ENCODE measurements at places on chromosomes 16 and 17.

DNA sequence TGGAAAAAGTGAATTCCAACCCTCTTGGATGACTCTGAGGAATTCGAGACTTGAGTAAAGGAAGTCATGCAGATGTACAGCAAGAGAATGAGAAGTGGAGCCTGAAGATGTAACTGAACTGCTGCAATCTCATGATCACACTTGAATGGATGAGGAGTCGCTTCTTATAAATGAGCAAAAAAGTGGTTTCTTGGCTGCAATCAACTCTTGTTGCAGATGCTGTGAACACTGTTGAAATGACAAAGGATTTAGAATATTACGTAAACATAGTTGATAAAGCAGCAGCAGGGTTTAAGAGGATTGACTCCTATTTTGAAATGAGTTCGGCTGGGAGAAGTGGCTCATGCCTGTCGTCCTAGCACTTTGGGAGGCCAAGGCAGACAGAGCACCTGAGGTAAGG, 25.5 kb downstream of the ASPA start:
- no peak for DNase-seq

- DNase-seq: no peak
Measured at GRCh38 chr16:50992350-50993032, 158.6 kb downstream of the SALL1 start.

DNA sequence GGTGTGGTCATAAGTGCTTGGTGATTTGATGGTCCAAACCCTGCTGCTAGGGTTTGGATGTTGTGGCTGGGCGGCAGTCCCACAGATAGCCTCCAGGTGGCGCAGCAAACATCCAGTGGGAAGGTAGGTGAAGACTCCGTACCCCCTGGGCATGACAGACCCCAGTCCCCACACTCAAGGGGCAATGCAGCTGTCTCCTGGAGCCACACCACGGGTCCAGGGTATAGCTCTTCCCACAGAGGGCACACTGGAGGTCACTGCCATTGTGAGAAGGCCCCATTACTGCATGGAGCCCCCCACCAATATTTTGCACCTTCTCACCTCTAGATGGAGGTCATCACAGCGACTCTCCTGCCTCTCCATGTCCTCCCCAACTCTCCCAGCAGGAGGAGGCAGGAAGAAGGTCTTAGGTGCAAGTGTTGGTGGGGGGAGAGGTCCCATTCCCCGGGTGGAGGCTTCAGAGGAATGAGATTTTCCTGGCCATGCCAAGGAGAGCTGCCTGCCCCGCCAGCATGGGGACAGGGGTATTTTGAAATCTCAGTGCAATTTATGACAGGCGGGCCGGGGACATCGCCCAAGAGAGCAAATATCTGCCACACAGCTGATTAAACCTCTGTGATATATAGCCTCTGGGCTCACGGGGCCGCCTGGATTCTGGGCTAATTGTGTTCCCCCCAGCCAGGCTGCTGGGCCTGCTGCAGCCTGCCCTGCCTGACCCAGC, 17.1 kb upstream of the C17orf113 start:
- peak; percentile 32 for DNase-seq

DNA sequence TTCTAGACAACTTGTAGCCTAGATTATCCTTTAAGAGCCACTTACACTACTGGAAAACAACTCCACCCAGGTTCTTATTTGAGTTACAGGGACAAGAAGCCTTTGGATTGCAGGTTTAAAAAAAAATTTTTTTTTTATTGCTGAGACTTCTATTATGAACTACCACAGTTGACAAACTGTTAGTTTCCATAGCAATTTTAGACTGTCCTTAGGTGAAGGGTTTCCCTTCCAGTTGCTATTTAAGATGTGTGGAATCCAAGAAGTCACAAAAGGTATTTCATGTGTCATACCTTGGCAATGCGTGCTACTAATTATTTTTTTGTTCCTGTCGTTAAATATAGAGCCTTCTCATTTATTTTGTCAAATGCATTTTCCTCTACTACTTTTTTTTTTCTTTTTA, 253.2 kb downstream of the PRKCA start:
- no peak for DNase-seq

DNA sequence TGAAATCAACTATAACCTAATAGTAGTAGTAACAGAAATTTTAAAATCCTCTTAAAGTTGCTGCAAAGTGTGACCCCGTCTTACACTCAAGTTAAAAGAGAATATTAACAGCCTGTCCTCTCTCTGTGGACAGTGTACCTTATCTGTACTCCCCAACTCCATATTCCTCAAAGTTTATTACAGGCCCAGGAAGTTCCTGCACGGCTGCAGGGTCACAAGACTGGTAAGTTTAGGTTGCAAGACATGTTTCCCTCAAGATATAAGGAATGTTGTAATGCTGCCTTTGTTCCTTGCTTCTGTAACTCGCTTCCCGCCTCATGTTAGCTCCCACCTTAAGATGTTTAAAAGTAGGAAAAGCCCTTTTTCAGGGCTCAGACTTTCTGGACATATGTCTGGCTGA, 72.2 kb downstream of the ITFG1 start:
- no peak for DNase-seq

GRCh38 chr17:36978810-36979564, 30.2 kb downstream of the AATF start:
- peak; percentile 39 for DNase-seq

- no peak for DNase-seq
Measured at GRCh38 chr16:27129401-27129800, 62.7 kb downstream of the C16orf82 start.

DNA sequence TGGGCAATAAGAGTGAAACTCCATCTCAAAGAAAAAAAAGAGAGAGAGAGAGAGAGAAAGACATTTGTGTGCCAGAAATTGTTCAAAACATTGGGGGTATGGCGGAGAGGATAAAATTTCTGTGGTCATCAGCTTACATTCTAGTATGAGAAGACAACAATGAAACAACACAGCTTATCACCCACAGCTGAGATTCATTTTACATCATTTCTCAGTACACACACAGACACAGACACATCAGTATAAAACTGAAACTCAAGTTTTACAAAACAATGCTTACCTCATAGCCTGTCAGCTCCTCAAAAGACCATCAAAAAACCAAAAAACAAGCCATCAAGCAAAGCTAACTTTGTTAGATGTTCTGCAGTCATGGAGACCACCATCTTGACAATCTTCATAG, 31.4 kb upstream of the CNEP1R1 start:
- DNase-seq: no peak

DNA sequence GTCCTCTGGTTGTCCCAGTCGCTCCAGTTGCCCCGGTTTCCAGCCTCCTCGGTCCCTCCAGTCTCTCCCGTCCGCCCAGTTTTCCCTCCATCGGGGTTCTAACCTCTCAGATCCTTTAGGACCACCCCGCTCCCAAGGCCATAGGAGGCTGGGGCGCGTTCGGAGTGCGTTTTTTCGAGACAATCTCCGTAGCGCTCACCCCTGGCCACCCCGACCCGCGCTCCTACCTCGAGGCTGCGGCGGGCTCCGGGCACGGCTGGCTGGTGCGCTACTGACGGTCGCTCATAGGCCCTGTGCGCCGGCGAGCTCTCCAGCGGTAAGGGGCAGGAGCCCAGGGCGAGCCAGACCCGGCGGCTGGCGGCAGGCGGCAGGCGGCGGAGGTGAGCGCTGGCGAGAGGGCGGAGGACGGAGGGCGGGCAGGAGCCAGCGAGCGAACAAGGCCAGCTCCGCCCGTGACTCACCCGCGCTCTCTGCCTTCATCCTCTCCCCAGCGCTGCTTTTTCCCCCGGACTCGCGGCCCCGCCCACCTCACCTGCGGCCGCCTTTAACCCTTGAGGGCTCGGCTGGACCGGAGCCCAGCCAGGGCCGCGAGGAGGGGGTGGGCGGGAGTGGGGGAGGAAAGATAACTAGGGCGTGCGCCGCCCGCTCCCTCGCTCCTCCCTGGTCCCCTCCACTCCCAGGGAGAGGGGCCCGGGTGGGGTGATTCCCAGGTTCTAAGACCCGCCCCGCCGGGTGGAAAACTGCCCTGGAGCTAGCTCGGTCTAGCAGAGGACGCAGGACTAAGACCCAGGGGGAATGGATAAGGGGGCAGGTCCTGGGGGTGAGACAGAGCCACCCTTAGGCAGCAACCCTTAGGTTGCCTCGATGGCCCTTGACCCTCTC, at the start of gene SP6:
TSS of gene SP6 (minus strand) at position 472 of the 882 bp plus-strand sequence. CDS start 2,734 bp downstream, outside the sequence.
- peak; percentile 59 for DNase-seq

GRCh38 chr17:79203016-79203415, 128.4 kb downstream of the ENGASE start:
- no peak for DNase-seq

- no peak for DNase-seq
Measured at GRCh38 chr17:79147746-79148506, 73.3 kb downstream of the ENGASE start.

DNA sequence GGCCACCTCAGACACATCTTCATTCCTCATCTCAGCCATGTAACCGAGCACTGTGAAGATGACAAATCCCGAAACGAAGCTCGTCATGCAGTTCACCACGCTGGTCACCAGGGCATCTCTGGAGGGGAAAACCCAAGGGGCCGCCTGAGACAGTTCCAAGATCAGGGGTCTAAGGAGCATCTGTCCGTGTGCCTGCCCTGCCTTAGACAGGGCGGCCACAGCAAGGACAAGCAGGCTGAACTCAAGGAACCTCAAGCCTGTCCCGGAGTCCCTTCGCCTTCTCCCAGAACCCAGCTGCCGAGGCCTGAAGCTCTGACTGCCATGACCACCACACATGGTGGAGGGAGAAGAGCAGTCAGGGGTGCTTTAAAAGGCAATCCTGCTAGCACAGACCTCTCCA, 22.7 kb downstream of the SLC6A4 start:
- DNase-seq: no peak

- DNase-seq: no peak
Measured at GRCh38 chr16:66578651-66579531, at the start of gene CMTM2. Gene CMTM2 (plus strand): TSS chr16:66579463. CDS start chr16:66579608, 145 bp downstream.

DNA sequence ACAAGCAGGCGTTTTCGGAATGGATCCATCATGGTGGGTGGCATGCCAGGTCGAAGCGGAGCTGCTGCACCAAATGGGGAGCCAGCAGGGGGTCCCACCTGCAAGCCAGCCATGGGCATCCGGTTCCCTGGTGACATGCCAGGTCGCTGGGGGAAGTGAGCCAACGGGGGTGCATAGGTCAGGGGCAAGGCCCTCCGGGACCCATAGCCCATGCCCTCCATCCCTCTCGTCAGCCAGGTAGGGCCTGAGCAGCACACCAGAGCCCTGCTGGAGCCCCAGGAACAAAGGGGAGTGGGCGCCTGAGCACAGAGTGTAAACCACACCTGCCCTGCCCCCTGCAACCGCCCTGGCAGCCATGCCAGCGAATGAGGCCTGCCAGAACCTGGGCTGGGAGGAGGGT, 5.0 kb downstream of the SMARCD2 start:
- DNase-seq: no peak

DNA sequence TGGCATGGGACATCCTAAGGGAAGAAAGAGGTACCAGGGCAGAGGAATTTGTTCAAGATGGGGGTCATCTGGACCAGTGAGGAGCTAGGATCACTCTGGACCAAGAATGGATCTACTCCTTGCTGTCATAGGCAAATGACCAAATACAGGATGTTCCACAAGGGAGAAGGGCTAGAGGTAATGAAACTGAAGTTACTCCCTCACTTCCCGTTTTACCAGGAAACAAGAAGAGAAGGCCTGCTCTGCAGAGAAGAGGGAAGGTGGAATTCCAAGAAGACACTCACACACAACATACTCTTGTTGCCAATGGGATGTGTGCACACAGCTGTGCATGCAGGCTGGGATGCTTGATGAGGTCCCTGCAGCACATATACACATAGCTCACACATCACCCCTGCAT, 38.6 kb downstream of the NEUROD2 start:
- no peak for DNase-seq

- DNase-seq: no peak
Measured at GRCh38 chr17:80604009-80604669, 59.5 kb downstream of the RPTOR start.

GRCh38 chr16:27235938-27236245, 32.6 kb downstream of the KDM8 start:
- DNase-seq: no peak

- no peak for DNase-seq
Measured at GRCh38 chr16:51940183-51940582, 606.8 kb downstream of the TOX3 start.

- DNase-seq: no peak
Measured at GRCh38 chr16:62829607-62830006, 793.4 kb upstream of the CDH8 start.

- no peak for DNase-seq
Measured at GRCh38 chr17:50135316-50136095, 5.5 kb upstream of the SAMD14 start.

- DNase-seq: no peak
Measured at GRCh38 chr16:85491058-85491771, 121.9 kb upstream of the GSE1 start.

GRCh38 chr16:58114827-58115825, 14.1 kb downstream of the CFAP20 start:
- DNase-seq: no peak

Data from fibroblast of skin of right biceps (primary cell).